ENCODE measurements at places on chromosomes 5 and 9.

DNA sequence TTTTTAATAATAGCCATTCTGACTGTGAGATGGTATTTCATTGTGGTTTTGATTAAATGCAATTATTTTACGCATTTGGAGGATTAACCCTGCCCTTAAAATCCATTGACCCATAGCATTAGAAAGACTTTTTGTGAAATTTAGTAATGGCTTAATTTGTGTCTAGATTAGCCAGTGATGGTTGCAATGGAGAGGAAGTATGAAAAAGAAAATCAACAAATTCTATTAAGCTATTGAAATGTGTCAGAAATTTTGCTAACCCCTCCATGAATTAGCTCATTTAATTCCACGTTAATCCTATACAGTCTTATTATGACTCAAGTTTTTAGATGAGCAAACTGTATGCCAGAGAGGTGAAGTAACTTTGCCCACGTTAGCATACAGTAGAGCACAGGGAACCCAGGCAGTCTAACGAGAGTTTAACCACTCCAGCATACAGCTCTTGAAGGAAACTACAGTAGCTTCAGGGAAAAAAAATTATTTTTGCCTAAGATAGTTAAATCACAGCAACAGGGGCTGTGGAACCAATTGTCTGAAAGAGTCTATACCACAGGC is 158.2 kb upstream of the PPP2R2B start:
- no peak for DNase-seq

- no peak for DNase-seq
These were observed 14.7 kb downstream of the RAD1 start for GRCh38 chr5:34900652-34901051.

GRCh38 chr9:128059365-128059983 is 7.6 kb downstream of the NAIF1 start:
- DNase-seq: no peak

- no peak for DNase-seq
These were observed 697.0 kb upstream of the RGMB start for GRCh38 chr5:98076501-98076900.

- no peak for DNase-seq
These were observed 91.1 kb downstream of the MRPS27 start for GRCh38 chr5:72228960-72229359.

DNA sequence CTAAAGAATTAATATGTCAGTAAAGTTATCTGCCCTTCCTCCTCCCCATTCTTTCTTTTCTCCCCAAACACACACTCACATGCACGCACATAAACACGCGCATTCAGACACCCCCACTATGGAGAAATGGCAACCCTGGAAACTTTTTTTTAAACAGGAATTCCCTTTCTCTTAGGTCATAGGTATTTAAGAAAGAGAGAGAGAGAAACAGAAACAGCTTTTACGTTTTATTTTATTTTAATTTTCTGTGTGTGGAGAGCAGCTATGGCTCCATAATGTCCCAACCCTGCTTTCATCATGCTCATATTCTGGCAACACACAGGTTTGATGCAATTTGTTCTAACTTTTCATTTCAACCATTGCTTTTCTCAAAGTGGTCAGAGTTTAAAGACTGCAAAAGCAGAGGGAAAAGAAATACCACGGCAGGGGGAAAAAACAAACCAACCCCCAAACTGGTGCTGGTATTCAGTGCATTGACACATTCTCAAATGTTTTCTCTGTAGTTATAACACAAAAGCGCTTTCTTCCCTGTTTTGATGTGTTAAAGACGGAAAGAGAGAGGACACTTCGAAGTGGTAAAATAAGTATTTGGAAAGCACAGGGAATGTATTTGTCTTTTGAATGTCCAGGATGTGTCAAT is 126.0 kb upstream of the TMEM161B start:
- DNase-seq: no peak

GRCh38 chr9:88628811-88629210 is 93.8 kb downstream of the NXNL2 start:
- DNase-seq: no peak

DNA sequence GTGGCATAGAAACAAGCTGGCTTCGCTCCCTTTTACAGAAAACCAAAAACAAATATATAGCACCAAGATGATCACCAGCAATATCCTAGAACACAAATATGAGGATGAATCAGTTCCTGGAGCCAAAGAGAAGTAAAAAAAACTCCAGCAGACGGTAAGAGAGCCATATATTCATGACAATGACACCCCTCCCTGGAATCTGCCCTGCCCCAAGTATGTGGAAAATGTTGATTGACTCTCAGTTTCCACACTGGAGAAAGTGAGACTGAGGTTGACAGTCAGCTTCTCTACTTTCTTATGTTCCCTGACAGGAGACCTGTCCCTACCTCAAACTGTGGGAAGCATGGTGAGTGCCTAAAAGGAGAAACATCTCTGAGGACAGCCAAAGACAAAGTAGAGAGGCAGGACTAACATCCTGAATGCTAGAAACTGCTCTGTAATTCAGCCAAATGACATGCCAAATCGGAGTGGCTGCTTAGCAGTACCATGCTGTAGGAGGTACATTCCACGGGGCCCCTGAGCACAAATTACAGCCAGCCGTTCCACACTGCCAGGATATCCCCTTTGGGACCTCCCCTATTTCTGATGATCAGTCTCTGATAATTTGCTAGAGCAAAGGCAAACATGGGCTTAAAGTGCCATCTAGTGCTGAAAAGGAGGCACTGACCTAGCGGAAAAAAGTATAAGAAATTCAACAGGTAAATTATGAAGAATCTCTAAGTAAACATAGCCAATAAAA is 424.0 kb upstream of the RGMB start:
- DNase-seq: no peak

- no peak for DNase-seq
These were observed 43.3 kb upstream of the NEURL1B start for GRCh38 chr5:172597755-172598155.

- no peak for DNase-seq
These were observed 4.8 kb downstream of the FOXI1 start for GRCh38 chr5:170110403-170111087.

DNA sequence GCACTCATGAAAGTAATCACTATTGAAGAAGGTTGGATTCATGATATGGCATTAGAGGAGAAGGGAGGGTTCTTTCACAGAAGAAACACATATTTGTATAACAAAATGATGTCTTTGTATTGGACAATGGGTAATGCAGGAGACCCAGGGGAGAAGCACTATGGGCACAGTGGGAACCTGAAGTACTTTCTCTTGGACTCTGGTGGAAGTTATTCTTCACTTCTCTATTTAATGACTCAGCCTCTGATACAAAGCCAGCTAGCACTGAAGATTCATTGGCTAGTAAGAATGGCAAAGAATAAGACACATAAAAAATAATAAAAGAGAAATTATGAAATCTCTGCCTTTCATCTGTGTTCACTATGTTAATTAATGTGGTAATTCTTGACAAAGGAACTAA is 149.9 kb upstream of the PRR16 start:
- DNase-seq: no peak

- peak; percentile 23 for DNase-seq
These were observed 8.7 kb downstream of the HMGCS1 start for GRCh38 chr5:43304525-43304924.

GRCh38 chr9:124149992-124150391 is 107.8 kb upstream of the NEK6 start:
- no peak for DNase-seq

GRCh38 chr9:128913995-128914772 is 6.6 kb upstream of the PHYHD1 start:
- no peak for DNase-seq

- no peak for DNase-seq
These were observed 117.5 kb upstream of the OTULINL start for GRCh38 chr5:14464096-14464495.

DNA sequence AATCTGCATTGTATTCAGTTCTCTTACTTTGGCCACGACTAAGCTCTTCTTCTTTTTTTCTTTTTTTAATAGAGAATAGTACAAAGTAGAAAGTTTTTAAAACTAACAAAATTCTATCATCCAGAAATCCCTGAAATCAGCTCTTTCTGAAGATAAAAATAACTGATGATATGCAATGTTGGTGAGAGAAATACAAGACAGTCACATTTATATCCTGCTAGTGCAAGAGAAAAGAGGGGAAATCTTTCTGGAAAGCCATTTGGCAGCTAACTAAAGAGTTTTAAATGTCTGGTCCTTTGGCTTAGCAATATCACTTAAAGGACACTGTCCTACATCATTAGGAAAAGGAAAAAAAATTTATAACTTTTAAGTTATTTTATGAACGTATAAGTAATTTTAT is 27.0 kb upstream of the FREM1 start:
- DNase-seq: no peak

- DNase-seq: no peak
These were observed 42.1 kb upstream of the RARS1 start for GRCh38 chr5:168443950-168444700.

- DNase-seq: no peak
These were observed 10.4 kb upstream of the DEPDC1B start for GRCh38 chr5:60710362-60710761.

DNA sequence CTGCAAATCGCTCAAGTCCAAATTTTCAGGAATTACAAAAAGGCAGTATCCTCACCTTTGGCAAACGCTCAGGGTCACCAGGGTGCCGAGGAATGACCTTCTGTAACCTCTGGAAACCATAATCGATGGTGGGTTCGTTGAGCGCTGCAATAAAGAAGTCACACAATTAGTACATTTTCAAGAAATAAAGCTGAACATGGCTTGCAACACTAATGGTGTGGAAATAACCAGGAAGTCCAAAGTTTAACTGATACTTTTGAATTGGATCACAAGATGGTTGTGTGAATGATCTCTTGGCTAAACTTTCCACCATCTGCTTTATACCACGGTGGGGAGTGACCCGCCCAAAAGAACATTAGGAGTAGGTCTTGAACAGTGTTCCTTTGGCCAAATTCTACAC is 368.7 kb downstream of the EBF1 start:
- DNase-seq: no peak

- no peak for DNase-seq
These were observed 27.9 kb upstream of the CEMIP2 start for GRCh38 chr9:71796100-71796767.

- DNase-seq: no peak
These were observed 7.5 kb downstream of the ADAMTSL2 start for GRCh38 chr9:133542002-133542401.

- no peak for DNase-seq
These were observed 214.5 kb downstream of the TMEM167A start for GRCh38 chr5:82862711-82863110.

- DNase-seq: no peak
These were observed 460 bp upstream of the ACO1 start for GRCh38 chr9:32384002-32384363.

- DNase-seq: no peak
These were observed 5.8 kb downstream of the C5orf22 start for GRCh38 chr5:31537851-31538250.

DNA sequence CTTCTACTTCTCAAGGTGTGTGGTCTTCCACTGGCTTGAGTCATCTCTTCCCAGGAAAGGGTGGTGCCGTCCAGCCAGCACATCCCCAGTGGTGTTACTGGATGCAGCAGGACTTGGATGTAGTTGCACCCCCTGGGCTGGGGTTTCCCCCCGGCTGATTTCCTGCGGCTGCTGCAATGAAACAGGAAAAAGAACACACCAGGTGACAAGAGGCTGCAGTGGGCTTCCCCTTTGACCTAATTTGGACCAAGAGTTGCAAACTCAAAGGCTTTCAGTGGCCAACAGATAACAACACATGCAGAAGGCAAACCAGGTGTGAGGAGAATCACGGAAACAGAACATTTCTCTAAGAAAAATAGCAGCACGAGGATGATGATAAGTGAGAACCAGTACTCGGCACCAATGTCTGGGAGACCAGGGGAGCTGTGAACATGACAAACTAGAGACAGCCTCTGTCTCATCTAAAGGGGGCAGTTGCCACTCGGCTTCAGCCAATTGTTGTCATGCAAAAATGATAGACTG is 83.7 kb downstream of the PDE6A start:
- peak; percentile 35 for DNase-seq

DNA sequence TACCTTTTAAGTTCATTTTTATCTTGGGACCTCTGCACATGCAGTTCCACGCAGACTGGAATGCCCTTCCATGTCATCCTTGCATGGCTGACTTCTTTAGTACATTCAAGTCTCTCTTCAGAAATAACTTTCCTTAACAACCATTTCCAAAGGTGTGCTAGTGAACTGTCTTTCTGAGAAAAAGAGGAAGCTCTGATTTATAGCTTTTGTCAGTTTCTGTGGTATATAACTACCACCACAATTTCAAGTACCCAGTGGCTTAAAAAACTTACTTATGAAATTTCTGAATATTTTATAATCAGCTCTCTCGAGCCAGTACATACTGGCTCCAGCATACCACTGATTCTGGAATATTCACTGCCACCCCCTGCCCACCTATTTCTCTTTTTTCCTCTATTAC is 1613.8 kb downstream of the MAT2B start:
- no peak for DNase-seq

GRCh38 chr5:147309621-147310020 is 74.8 kb downstream of the STK32A start:
- peak; percentile 41 for DNase-seq

- DNase-seq: no peak
These were observed 9.0 kb downstream of the RACK1 start for GRCh38 chr5:181234455-181235306.

GRCh38 chr5:157253547-157253946 is 12.4 kb upstream of the CYFIP2 start:
- DNase-seq: peak; percentile 11

DNA sequence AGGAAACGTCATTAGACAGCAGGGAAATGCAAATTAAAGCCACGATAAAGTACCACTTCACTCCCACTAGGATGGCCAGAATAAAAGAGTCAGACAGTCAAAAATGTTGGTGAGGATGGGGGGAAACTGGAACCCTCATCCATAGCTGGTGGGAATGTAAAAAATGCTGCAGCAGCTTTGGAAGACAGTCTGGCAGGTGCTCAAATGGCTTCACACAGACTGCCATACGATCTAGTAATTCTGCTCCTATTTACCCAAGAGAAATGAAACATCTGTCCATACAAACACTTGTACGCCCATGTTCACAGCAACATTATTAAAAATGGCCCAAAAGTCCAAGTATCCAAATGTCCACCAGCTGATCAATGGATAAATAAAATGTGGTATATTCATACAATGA is 158.9 kb upstream of the PHYKPL start:
- DNase-seq: no peak

- DNase-seq: no peak
These were observed 244.4 kb downstream of the FANCC start for GRCh38 chr9:95073042-95073607.

Data from dermis microvascular lymphatic vessel endothelial cell (primary cell).